ENCODE measurements at places on chromosomes 4 and X.

GRCh38 chr4:45283352-45283751 is 557.0 kb upstream of the GNPDA2 start:
- DNase-seq: no peak

GRCh38 chr4:147984065-147984777 is 252.3 kb downstream of the ARHGAP10 start:
- DNase-seq: no peak

DNA sequence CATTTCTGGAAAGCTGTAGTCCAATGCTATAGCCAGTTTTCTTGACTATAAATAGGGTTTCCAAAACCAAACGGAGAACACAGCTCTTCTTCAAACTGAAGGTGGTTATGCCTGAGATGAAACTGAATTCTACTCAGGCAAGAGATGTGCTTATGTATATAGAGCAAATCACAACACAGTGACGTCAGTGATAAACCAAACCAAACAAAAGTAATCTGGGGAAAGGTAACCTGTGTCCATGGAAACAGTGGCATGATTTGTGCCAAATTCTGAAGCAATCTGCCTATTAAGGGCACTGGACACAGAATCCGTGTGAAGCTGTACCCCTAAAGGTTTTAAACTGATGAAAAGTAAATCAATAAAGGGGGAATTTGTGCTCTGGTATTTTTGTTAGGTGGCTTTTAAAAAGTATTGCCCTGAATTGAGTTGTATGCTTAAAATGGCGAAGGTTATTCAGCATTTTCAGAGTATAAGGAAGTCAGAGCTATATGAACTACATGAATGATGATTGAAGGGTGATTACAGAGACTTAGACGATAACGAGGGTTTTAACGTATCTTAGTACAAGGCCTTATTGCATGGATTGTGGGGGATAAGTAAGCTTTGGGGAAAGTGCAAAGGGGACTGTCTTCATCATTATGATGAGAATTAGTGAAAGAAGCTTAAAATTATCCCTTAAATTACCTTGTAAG is 38.6 kb downstream of the NPY5R start:
- DNase-seq: no peak

GRCh38 chr4:122666527-122667245 is 45.8 kb upstream of the IL21 start:
- DNase-seq: no peak

DNA sequence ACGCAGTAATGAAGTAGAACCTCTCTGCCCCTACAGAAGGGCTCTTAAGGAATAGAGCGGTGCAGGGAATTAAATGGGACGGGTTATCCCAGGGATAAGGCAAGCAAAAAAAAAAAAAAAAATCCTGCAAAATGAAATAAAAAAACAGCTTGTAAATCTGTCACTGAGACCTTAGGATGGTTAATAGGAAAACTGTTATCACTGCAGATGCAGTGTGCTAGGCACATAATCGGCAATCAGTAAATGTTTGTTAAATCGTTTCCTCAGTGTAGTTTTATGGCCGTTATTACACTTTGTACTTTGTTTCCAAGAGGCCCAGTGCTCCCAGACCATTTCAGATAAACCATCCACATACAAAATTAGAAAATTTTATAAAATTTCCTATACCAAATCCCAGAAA is 1.0 kb downstream of the HNRNPH2 start:
- DNase-seq: no peak

- no peak for DNase-seq
Observed at GRCh38 chr4:73391774-73392173, 12.3 kb upstream of the ALB start.

DNA sequence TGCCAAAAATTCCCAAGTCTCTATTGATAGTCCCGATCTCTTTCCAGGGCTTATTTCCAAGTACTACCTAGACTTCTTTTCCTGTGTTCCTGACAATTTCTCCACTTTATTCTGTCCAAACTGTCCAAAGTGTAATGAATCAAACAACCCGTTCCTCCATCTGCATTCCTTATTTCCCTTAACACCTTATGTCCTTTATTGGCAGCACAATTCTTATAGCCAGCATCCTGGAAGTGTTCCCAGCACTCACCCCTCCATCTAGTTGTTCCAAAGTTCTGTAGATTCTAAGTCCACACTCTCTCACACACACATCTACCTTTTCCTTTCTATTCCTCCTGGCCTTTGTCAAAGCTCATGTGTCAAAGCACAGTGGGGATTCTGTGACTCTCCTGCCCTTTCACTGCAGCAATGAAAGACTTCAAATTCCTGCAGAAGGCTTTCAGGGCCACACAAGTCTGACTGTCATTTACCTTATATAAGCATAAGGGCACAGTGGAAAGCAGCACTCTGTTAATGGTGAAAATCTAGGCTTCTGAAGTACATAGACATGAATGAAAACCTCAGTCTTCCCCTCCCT is 22.1 kb downstream of the LIMCH1 start:
- DNase-seq: no peak

- no peak for DNase-seq
Observed at GRCh38 chr4:72842323-72842722, 227.2 kb downstream of the COX18 start.

GRCh38 chr4:62618042-62618441 is 1417.9 kb downstream of the ADGRL3 start:
- DNase-seq: no peak

DNA sequence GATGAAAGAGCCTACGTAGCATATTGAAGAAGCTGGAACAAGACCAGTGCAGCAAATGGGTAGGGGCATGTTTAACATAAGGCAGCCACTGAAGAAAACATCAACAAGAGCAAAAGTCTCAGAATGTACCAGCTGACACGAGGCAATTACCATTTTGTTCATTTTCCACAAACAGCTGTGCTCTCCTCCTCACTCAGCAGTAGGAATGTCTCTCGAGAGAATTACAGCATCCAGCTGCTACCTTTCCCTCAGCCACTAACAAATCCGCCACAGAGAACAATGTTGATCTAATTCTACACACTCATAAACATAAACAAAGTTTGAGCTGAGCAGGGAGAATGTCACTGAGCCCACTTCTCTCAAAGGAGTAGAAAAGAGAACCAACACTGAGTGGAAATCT is 68.0 kb downstream of the OPHN1 start:
- DNase-seq: no peak

GRCh38 chrX:10231461-10231860 is 74.7 kb downstream of the CLCN4 start:
- DNase-seq: no peak

DNA sequence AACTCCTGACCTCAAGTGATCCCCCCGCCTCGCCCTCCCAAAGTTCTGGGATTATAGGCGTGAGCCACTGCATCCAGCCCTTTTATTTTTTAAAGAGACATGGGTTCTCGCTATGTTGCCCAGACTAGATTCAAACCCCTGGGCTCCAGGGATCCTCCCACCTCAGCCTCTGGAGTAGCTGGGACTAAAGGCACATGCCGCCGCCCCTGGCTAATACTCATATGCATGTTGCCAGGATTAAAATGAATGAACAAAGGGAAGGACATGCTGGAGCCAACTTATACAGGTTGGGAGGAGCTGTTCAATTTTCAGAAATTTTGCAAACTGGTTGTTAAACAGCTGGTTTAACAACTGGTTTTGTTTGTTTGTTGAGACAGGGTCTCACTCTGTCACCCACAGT is 1.4 kb upstream of the FTSJ1 start:
- DNase-seq: no peak

DNA sequence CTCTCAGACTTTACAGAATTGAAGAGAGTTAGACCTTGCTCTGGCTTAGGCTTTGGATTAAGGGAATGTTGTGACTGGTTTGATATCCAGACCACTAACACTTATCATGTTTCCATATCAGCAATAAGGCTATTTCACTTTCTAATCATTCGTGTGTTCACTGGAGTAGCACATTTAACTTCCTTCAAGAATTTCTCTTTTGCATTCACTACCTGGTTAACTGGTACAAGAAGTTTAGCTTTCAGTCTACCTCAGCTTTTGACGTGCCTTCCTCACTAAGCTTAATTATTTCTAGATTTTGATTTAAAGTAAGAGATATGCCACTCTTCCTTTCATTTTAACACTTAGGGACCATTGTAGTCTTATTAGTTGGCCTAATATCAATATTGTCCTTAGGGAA is 62.6 kb downstream of the CASP6 start:
- no peak for DNase-seq

- no peak for DNase-seq
Observed at GRCh38 chr4:184534511-184535391, 60.4 kb upstream of the IRF2 start.

GRCh38 chrX:13123247-13123856 is 78.9 kb upstream of the FAM9C start:
- no peak for DNase-seq

GRCh38 chr4:73432169-73433000 is 3.6 kb upstream of the AFP start:
- no peak for DNase-seq

DNA sequence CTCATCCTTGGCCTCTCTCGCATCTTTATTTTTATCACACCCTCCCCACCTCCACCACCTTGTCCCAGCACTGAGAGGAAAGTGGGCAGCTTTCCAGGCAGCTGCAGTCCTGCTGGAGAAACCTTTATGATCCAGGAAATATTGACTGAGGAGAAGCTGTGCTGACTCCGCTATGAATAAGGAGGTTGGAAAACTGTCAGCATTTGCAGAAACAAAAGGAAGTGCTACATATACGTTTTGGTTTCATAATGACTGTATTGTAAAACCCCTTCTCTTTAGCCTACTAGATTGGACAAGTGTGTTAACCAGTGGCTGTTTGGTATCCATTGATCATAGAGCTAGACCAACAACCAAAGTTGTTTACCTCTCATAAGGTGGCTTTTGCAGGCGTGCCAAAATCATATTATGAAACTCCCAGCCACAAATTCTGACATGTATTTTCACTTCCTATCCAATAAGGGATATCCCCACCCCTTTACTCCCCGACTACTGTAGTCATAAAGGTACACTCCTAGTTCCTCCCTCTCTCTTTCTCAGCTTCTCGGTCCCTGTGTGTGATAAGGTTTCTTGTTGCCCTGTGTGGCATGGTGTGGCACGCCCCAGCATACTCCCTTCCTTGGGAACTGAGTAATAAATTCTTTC is 88.4 kb downstream of the GPR143 start:
- DNase-seq: no peak

GRCh38 chrX:118536687-118537461 is 41.3 kb downstream of the DOCK11 start:
- peak; percentile 59 for DNase-seq

- no peak for DNase-seq
Observed at GRCh38 chr4:14289708-14290107, 662.2 kb upstream of the BOD1L1 start.

DNA sequence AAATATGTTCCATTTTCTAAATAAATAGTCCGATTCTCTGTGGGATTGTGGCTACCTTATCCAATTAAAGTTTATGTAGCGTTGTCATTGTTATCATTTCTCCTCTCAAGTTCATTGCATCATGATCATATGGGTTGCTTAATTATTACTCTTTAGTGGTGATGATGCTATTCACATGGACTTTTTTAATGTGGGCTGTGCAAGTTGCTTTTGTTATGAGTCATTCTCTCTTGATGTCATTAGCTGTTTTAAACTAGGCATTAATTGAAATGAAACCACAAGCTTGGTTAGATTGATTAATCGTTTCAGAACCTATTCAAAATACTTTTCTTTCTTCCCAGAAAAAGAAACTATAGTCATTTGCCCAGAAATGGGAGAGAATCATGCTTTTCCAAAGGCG is 38.2 kb downstream of the NHS start:
- no peak for DNase-seq

DNA sequence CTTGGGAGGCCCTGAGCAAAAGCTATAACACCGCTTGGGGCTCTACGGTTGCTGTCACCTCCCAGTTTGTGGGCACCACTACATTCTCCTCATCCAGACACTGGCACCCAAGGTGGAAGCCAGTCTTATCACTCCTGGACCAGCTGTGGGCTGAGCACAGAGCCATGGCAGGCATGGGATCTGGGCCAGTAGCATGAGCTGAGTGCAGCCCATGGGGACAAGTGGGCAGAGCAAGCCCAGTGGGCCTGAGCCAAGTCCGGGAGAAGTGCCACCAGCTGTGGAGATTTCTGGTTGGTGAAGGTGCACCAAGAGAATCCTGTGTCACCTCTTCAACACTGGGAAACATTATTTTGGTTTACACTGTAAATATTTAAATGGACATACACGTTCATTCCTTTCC is 1013.0 kb downstream of the TECRL start:
- DNase-seq: no peak

GRCh38 chr4:4861390-4862018 is 2.0 kb downstream of the MSX1 start:
- no peak for DNase-seq

DNA sequence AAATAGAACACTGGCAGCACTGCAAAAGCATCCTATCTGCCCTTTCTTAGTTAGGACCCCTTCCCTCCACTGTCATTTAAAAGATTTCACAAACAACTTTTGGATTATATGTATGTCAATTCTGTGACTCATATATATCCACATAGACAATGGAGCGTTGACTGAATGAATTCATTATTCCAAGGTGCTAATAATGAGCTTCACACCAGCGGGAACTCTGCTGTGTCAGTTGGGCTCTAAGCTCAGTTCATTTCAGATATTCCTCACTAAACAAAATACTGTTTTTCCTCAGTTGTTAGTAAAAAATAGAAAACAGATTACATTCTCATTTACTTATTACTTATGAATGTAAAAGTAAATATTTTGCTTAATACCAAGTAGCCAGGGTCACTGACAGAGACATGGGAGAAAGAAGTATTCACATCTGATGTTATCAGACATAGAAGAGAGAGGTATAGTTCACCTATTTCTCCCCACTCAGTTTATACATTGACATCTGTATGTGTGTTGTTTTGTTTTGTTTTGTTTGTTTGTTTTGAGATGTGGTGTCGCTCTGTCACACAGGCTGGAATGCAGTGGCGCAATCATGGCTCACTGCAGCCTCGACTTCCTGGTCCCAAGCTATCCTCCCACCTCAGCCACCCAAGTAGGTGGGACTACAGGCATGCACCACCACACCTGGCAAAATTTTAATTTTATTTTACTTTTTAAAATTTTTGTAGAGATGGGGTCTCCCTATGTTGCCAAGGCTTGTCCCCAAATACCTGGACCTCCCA is 10.9 kb downstream of the NFKB1 start:
- DNase-seq: no peak

GRCh38 chr4:17788956-17789355 is 7.5 kb upstream of the FAM184B start:
- no peak for DNase-seq

DNA sequence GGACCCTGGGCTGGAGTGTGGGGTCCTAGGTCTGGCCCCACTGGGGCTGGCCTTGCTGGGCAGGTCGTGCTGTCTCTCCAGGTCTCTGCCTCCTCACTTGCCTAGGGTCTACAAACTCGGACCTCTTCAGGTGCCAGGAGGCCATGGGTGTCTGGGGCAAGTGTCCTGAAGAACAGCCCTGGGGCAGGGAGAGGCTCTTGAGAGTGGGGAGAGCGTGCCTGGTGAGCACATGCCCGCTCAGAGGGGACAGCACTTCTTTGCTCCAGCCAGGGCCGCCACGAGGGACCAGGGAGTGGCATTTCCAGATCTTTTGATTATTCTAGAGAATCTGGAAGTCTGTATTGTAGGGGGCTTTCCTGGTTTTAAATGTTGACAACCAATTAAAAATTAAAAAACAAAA is 63.7 kb downstream of the SORCS2 start:
- no peak for DNase-seq

- no peak for DNase-seq
Observed at GRCh38 chr4:126441173-126442035, 1126.6 kb downstream of the FAT4 start.

All from CD4-positive, alpha-beta T cell treated with Interleukin-17A for 4 hours (primary cell).